ENCODE measurements at places on chromosomes 12 and 14.

- DNase-seq = no peak
Measured at GRCh38 chr14:58823312-58823711, 185.6 kb downstream of the DACT1 start.

DNA sequence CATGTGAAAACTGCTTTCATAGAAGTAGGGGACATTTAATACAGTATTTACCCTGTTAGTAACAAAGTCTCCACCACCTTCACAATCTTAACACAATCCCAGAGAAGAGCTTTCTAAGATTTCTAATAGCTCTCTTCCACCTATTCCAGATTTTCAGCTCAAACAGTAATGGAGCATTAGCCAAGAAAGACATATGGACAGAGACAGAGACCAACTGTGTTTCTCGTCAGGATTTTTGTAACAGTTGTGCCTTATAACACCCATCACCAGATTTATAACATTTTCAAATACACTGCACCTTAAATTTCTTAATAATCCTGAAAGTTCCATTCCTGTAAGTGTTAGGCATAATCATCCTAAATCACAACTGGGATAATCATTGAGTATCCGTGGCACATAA lies 321.2 kb upstream of the TMTC1 start:
- DNase-seq = no peak

DNA sequence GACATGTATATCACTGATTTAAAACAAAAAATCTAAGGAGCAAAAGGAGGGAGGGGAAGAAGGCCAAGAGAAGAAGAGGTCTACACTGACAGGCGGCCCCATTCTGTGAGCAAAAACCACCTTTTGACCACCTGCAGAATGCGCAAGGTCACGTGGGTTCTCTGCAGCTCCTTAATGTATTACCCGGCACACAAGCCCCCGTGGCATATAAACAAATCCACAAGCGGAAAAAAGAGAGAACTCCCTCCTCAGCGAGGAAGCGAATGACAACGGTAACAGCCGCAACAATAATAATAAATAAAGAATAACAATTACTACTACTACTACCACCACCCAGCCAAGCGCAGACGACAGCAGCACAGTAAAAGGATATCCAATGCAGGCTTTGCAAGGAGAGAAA lies 1.3 kb downstream of the KSR2 start:
- no peak for DNase-seq

DNA sequence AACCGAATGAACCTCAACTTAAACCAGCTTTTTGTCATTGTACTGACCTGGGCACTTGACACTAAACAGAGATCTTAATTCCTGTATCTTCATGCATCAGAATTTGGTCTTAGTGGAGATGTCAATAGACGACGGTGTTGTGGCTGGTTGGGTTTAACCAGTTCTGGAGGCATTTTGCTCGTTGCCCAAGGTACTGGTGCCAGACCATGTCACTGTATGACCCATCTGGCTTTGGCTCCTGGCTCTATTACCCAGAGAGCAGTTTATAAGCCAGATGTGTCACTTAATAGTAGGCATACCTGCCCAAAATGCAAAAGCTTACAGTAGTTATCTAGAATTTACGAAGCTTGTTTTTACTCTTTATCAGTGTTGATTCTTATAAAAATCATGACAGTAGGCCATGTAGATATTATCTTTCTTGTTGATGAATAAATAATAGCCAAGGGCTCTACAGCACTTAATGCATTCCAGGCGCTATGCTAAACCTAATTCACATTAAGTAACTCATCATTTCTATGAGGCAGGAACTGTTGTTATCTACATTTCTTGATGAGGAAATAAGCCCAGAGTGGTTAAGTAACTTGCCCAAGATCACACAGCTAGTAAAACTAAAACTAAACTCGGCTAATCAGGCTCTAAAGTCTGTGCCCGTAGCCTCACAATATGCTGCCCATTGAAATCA lies 179.7 kb upstream of the HIF1A start:
- DNase-seq = no peak

GRCh38 chr14:99586054-99586760 lies 17.8 kb downstream of the CCDC85C start:
- no peak for DNase-seq

GRCh38 chr12:7090222-7090998 lies 1.8 kb downstream of the C1R start:
- DNase-seq = no peak

GRCh38 chr14:22097586-22098292 lies 424.1 kb upstream of the OR4E1 start:
- DNase-seq = no peak

DNA sequence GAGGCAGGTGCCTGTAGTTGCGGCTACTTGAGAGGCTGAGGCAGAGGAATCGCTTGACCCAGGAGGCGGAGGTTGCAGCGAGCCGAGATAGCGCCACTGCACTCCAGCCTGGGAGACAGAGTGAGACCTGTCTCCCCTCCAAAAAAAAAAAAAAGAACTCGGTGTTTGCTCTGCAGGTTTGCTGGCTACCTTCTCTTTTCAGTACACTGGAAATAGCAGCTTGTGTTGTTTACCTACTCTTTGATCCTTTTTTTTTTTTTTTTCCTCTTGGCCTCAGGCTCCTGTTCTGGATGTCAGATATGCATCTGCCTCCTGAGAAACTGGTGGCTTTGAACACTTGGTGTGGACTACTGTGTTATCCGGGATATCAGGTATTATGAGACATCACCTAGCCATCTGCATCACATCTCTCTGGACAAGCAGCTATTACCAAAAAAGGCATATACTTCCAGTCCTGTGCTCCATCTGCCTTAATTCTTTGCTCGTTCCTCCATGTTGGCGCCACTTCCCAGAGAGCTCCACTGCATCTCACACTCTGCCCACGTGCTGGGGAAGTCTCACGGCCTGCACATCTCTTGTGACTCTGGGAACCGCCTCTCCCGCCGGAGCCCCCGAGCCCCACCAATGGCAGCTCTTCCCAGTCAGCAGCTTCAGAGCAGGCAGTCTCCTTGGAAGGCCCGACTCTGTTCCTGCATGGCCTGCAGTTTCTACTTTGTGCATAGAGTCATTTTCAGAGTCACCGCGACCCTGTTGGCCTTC lies 50.9 kb upstream of the TRAF3 start:
- no peak for DNase-seq

- no peak for DNase-seq
Measured at GRCh38 chr12:130880411-130880885, 8.6 kb downstream of the RAN start.

GRCh38 chr14:50008974-50009373 lies 107.4 kb downstream of the VCPKMT start:
- DNase-seq = no peak

DNA sequence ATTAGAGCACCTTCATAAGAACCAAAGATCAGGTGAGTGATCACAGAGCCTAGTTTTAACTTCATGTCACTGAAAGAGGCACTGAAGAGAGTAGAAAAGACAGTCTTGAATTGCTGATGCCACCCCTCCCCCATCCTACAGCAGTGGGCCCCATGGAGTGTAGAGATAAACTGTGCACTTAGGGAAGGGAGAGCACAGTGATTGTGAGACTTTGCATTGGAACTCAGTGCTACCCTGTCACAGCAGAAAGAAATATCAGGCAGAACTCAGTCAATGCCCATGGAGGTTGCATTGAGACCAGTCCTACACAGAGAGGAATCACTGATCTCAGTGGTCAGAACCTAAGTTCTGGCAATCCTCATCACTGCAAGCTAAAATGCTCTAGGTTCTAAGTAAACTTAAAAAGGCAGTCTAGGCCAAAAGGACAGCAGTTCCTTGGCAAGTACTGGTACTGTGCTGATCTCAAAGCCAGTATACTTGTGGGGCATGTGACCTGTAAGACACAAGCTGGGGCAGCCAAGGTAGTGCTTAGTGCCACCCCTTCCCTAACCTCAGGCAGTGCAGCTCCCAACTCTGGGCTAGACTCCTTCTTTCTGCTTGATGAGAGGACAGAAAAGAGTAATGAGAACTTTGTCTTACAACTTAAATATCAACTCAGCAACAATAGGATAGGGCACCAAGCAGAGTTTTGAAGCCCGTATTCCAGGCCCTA lies 94.1 kb downstream of the FSCB start:
- DNase-seq = no peak

DNA sequence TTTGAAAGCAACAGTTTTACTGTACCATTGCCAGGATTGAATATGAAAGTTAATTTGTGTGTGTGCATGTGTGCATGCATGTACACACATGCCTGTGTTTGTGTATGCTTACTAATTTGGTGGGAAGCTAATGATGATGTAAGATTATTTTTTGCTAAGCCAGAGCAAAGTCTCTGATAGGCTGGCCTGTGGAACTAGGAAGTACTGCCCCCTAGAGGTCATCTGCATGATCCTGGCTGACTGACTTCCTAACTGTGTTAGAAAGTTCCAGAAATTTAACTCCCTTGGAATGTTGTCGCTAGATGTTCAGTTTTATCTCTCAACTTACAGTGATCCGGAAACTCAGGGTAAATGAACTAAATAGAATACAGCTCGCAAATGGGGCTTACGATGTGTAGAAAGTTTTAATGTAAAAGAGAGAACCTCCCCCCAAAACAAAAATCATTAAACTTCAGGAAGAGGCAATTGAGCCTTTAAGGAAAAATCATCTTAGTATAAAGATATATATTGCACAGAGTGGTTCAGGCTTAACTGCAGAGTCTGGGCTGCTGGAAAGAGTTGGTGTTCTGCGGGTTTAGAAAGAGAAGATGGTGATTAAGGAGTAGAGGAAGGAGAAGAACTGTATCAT lies 34.3 kb upstream of the SLC38A1 start:
- peak; percentile 17 for DNase-seq

DNA sequence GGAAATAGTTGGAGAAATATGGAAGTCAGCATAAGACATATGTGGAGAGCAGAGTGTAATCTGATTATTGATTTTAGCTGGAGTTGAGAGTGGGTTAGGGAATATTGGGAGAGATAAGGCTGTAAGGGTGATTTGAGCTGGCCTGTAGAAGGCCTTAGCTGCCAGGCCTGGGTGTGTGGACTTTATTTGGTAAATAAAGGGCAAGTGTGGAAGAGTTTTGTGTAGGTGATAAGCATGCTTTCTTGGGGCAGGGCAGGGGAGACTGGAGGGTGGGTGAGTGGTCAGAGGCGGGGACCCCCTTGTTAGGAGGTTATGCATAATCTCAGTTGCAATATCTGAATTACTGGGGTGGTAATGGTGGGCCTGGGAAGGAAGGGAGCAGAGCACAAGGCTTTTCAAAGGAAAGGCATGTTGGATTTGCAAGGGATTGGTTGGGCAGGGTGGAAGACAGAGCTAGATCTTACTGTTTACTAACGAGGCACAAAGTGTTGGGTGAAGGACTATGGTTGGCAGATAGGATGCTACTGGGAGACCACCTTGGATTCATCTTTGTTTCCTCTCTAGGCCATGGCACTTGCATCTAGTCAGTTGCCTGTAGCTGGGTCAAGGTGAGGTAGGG lies 5.5 kb downstream of the KHNYN start:
- no peak for DNase-seq

DNA sequence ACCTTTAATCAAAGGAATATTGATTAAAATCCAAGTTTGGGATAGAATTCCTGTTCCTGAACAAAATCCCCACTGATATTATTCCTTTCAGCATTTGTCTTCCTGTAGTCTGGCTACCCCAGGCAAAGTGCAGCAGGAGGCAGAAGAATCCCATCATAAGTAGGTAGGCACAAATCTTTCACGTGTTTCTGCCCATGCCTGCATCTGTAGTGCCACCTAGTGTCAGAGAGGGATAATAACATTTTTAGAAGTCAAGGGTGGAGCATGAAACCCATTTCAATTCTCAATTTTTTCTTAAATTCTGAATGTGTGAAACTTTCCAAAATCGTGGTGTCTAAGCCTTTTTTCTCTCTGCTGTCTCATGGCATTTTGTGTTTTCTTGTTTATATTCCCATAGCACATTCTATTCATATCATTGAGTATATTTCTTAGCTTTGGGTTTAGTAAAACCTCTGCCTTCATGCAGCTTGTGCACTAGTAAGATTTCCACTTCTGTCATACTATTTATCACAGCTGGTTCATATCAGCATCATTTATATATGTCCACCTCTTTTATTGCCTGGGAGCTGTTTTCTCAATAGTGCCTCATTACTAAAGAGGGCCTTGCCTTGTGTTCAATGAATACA lies 47.8 kb upstream of the RERG start:
- peak; percentile 13 for DNase-seq

GRCh38 chr12:120534703-120535655 lies 823 bp downstream of the RNF10 start:
- peak; percentile 40 for DNase-seq

DNA sequence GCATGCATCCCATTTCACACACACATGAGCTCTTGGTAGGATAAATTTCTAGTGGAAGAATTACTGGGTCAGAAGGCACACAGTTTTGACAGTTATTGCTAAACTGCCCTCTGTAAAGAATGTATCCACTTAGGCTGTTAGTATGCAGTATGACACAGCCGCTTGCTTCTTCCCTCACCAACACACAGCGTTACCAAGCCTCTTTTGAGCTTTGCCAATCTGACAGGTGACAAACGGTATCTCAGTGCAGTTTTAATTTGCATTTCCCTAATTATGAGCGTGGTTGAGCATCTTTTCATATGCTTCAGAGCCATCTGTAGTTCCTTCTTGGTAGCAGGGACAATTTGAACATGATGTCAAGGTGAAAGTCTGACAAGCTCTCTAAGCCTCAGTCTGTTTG lies 42.9 kb downstream of the HRK start:
- DNase-seq = no peak
